ENCODE measurements at places on chromosomes 3 and 15. TPM values are rescaled to one million over a fixed set of nuclear protein-coding genes. Genes with fewer than 3 reads are reported as not detected.

DNA sequence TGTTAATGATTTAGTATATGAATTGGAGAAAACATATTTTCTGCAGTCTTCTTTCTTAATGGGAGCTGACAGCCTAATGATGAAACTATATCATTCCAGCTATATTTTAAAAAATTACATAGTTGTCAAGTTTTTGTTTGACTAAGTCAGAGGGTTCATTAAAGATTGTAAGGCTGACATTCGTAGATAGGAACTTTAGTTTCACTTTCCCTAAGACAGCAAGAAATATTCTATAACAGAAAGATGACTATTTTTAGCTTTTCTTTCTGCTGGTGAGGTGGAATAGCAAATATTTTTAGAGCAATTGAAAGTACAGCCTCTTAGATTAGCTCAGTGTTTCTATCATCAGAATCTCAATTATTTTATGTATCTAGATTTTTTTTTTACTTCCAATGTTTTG lies 60.2 kb downstream of the PIAS1 start:
- no peak for DNase-seq

DNA sequence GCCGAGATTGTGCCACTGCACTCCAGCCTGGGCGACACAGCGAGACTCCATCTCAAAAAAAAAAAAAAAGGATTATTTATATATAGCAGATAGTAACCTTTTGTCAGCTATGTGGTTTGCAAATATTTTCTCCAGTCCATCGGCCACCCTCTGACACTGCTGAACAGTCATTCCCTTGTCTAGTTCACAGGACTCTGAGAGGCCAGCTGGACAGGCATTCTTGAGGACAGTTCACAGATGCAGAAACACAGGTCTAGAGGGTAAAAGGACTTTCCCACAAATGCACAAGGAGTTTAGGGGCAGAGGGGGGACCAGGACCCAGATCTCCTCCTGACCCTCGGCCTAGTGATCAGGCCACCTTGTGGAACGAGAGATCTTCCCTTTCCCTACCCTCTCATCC lies 7.5 kb upstream of the TMEM40 start:
- DNase-seq = no peak

GRCh38 chr3:13125092-13126015 lies 52.1 kb upstream of the IQSEC1 start:
- DNase-seq = no peak

- DNase-seq = no peak
Measured at GRCh38 chr3:8472549-8472948, 29.1 kb upstream of the LMCD1 start.

GRCh38 chr3:123071146-123071545 lies 4.3 kb downstream of the PDIA5 start:
- no peak for DNase-seq

- DNase-seq = no peak
Measured at GRCh38 chr3:39267631-39268548, 11.9 kb downstream of the CX3CR1 start.

Gene EXD1
- not detected for total RNA-seq
